ENCODE measurements at places on chromosomes 2 and 18. TPM values are rescaled to one million over a fixed set of nuclear protein-coding genes. Genes with fewer than 3 reads are reported as not detected.

SAG gene
- 0.06 TPM for polyA plus RNA-seq

RNF138 gene
- polyA plus RNA-seq, result 56.0 TPM

TFPI gene
- 30.7 TPM for polyA plus RNA-seq

CHRNA1 gene
- polyA plus RNA-seq, result 6.1 TPM

CCDC148 gene
- polyA plus RNA-seq, result 1.2 TPM

INHA gene
- polyA plus RNA-seq, result 1.8 TPM

GRCh38 chr2:56380861-56381260 lies 197.1 kb downstream of the CCDC85A start:
- no peak for DNase-seq

DNA sequence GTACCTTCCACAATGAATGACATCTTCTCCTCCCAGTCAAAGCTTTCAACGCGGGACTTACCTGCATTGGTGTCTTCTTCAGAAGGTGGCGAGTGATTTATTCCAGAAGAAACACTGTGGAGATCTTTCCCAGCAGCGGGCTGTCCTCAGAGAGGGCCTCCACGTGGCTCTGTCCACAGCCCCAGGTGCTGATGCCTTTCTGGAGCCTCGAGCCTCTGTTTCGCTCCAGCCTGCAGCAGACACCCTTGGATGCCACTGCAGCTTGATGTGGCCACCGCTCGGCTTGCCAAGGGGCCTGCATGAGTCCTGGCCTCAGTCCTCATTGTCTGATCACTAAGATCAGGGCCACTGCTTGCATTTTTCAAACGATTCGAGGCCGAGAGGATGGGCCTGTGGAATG lies 46.6 kb upstream of the GALR1 start:
- no peak for DNase-seq

- no peak for DNase-seq
These were observed 40.6 kb downstream of the INSIG2 start for GRCh38 chr2:118128826-118129225.

GRCh38 chr2:24856791-24857211 lies 63.2 kb downstream of the ADCY3 start:
- no peak for DNase-seq

GRCh38 chr18:11526675-11527074 lies 82.7 kb upstream of the SLC35G4 start:
- no peak for DNase-seq

GRCh38 chr2:58158481-58158880 lies 82.6 kb downstream of the FANCL start:
- no peak for DNase-seq

DNA sequence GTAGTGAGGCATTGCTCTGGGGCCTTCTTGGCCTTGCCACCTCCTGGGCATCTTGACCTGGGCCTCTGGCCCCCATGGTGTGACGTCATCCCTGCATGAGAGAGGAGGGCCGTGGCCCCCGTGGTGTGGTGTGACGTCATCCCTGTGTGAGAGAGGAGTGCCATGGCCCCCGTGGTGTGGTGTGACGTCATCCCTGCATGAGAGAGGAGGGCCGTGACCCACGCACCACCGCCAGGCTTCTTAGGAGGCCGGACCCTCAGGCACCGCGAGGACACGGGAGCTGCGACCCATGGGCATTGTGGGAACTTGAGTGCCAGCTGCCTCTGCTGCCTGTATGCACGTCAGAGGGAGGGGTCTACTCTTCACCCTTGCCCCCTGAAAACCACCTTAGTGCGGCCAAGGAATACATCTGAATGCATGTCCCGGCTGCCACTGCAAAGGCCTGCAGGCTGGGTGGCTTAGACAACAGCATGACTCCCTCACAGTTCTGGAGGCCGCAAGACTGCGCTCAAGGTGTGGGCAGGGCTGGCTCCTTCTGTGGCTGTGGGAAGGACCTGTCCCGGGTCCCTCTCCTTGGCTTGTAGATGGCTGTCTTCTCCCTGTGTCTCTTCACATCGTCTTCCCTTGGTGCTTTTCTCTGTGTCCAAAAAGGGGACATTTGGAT lies 20.8 kb upstream of the OTOS start:
- DNase-seq, result no peak

DNA sequence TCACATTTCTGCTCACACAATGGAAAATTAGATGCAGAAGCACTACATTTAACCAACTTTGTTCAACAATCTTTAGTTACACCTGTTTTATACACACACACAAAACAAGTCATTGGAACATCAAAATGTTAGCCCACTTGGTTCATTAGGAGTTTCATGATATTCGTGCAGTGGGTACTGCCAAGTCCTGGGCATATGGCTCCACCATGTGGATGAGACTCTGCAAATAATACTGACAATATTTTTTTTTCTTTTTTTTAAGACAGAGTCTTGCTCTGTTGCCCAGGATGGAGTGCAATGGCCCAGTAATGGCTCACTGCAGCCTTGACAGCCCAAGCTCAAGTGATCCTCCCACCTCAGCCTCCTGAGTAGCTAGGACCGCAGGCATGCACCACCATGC lies 34.5 kb upstream of the GRB14 start:
- no peak for DNase-seq

GRCh38 chr2:937530-937929 lies 13.1 kb upstream of the SNTG2 start:
- DNase-seq, result no peak

DNA sequence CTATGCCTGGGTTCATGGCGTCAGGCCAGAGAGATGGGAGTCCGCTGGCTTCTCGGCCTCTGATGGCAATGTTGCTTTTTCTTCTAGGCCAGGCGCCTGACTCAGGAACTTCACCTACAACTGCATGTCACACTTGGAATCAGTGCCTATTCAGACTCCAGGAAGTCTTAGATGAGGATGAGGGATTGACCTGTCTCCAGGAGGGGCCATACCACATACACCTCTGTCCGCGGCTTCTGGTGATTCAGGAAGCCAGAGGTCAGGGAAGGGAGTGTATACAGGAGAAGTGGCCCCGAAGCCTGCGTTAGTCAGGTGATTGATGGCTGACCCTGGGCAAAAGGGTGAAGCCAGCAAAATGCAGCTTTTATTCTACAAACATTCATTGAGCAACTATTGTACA lies 109.1 kb upstream of the RMDN2 start:
- DNase-seq, result no peak

DNA sequence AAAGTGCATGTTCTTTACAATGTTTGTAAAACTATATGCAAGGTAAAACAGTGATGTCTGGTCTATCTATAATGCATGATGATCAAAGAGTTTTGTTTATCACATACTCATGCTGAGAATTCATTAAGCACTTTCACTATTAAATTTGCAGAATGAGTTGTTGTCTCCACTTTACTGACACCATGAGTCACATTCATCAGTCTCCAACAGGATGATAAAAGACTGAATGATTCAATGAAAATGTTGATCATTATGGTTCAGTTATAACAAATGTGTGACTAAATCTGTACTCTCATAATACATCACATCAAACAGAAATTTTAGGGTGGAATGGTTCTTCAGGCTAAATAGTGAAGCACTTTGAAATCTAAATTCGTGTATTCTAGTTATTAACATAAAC lies 129.0 kb downstream of the ERBB4 start:
- no peak for DNase-seq

- DNase-seq, result no peak
These were observed 12.0 kb downstream of the STK17B start for GRCh38 chr2:196159221-196159892.

- DNase-seq, result no peak
These were observed 45.0 kb upstream of the TCF4 start for GRCh38 chr18:55633032-55633431.

GRCh38 chr2:145573608-145574007 lies 1053.7 kb upstream of the ZEB2 start:
- DNase-seq, result no peak

DNA sequence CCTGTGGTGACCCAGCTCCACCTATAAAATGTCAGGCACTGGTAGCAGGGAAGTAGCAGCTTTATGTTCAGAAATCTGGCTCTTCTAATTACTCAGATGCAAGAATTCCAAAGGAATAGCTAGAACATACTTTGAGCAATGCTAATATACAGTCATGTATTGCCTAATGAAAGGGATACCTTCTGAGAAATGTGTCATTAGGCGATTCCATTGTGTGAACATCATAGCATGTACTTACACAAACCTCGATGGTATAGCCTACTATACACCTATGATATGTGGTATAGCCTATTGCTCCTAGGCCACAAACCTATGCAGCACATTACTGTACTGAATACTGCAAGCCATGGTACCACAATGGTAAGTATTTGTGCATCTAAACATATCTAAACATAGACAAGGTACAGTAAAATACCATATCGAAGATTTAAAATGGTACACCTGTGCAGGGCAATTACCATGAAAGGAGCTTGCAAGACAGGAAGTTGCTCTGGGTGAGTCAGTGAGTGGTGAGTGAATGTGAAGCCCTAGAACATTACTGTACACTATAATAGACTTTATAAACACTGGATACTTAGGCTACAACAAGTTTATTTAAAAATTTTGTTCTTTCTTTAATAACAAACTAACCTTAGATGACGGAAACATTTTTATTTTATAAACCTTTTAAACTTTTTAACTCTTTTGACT lies 50.3 kb upstream of the ETAA1 start:
- DNase-seq, result no peak

DNA sequence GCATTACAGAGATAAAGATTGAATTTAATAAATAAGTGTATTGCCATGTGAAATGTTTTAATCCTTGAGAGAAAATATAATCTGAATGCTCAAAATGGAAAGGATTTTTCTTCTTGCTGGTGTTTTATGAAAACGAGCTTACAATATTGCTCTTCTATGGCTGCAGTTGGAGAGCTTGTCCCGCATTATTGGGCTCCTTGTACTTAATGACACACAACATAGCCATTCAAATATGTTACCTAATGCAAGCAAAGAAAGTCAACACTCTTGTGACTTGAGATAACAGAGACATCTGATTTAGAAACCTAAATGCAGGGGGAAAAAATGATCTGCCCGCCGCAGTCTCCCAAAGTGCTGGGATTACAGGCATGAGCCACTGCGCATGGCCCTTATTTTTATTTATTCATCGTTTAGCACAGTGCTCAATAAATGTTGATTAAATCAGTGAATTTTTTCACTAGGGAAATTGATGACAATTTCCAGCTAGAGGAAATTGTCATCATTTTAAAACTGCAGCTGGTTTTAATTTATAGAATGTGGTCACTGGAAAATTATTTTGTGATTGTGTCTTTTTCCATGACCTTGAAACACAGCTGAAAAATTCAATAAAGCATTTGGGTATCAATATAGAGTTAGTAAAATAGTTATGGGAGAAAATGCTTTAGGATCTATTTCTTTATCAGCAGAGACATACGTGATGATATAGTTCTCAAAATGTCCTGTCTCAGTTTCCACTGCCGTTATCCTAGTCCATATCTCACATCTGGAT lies 2.4 kb upstream of the PRKD3 start:
- no peak for DNase-seq

DNA sequence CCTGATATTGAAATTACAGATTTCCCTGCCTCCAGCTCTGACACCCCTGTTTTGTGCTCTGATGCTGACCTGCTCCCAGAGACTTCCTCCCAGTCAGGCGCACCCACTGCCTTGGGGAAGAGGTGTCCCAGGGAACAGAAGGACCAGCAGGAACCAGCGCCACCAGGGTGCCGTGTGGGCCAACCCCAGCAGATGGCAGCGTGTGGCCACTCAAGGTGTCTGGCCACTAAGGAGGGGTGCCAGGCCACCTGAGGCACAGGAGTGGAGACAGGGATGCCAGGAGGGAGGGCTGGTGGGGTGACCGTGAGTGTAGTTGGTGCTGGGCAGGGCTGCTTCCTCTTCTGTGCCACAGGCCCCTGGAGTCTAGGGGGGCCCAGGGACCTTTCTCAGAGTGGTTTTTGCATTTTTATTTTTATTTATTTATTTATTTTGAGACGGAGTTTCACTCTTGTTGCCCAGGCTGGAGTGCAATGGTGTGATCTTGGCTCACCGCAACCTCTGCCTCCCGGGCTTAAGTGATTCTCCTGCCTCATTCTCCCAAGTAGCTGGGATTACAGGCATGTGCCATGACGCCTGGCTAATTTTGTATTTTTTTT lies 56.0 kb downstream of the TEX44 start:
- DNase-seq, result no peak

DNA sequence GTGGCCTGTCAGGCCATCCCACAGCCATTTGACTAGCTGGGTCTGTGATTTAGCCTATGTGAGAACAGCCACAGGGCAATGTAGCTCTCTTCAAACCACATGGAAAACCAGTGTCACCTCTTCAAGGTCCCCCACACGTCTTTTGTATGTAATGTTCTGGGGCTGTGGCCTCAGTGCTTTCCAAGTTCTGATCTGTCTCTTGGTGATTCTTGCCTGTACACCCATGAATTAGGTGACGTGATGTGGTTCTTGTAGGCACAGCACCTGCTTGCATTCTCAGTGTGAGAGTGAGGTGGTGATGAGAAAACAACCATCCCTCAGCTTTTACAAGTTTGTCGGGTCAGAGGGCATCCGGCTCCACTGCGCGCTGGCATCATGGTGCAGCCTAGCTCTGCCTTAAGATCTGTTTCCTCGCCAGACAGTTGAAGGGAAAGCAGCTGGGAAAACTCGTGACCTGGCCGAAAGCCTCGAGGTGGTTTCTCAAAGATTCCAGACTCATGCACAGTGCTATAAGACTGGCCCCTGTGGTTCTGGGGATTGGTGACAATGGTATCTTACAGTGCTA lies 125.8 kb downstream of the TANC1 start:
- DNase-seq, result no peak
